ENCODE measurements at places on chromosomes 2 and 18.

GRCh38 chr2:48530033-48530811 lies at the start of gene STON1:
TSS of gene STON1 (plus strand) at chr2:48530154. CDS start at chr2:48580634, 50,480 bp downstream.
- DNase-seq: peak; percentile 47

GRCh38 chr2:157055660-157056199 lies 201.8 kb upstream of the GALNT5 start:
- DNase-seq: no peak

DNA sequence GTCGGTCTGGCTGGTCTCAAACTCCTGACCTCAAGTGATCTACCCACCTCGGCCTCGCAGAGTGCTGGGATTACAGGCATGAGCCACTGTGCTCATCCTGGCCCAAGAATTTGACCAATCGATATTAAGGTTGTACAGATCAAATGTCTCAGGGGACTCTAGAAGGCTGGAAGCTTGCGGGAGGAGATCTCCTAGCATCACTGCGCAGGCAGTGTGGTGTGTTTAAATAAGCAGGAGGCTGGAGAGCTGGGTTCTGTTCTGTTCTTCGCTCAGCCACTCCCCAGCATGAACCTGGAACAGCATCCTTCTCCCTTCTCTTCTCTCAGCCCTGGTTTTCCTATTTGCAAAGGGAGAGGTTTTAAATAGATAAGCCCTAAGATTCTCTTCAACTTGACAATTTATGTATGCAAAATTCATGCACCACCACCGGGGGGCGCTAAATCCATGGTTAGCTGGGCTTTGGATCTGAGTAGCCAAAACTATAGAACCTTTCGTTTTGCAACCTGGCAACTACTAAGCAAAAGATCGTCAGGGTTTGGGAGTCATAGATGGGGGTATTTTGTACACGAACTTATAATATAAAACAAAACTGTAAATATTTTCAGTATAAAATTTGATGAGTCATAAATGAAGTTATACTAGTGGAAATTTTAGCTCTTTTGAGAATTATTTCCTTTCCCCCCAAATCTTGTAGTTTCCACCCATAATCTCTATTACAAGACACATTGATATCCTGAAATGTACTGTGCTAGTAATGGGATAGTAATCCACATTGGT lies 60.6 kb downstream of the SLC16A14 start:
- peak; percentile 75 for DNase-seq

DNA sequence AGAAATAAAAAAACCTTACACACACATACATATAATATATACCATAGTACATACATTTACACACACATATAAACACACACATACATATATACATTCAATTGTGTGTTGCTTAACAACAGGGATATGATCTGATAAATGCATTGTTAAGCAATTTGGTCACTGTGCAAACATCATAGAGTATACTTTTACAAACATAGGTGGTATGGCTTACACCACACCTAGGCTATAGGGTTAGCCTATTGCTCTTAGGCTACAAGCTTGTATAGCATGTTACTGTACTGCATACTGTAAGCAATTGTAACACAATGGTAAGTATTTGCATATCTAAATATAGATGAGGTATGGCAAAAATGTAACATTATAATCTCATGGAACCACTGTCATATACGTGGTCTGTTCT lies 156.8 kb upstream of the ERBB4 start:
- DNase-seq: no peak

DNA sequence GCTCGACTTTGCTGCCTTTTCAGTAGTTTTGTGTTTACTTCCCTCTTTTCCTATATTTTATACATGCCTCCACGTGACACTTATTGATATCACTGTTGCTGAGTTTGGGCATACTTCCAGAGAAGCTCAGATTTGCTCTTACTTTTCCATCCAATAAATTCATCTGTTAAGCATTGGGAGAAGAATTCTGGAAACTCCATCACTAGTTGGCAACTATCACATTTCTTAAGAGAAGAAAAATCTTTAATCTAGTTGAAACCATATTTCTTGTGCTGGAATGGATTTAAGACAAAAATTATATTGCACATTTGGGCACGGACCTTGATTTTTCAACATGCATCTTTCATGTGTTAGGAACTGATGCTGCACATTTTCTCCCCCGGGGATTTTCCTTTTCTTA lies 52.6 kb upstream of the CPO start:
- no peak for DNase-seq
